ENCODE measurements at places on chromosomes 1 and 21. TPM values are rescaled to one million over a fixed set of nuclear protein-coding genes. Genes with fewer than 3 reads are reported as not detected.
A peak's percentile ranks its signal among the peaks of the same experiment; 100 is the strongest.

The CRYAA gene
- not detected for polyA plus RNA-seq

The NBPF8 gene
- 20.9 TPM for polyA plus RNA-seq

GRCh38 chr1:41751804-41752513, 166.8 kb downstream of the HIVEP3 start:
- H3K27ac ChIP-seq, result peak overlapping the region; percentile 72
- H3K27me3 ChIP-seq, result no peaks in the 10 kb centered on the region
- H3K36me3 ChIP-seq, result no peaks in the 10 kb centered on the region
- peaks cover 64% of the 10 kb centered on the region for H3K4me1 ChIP-seq

DNA sequence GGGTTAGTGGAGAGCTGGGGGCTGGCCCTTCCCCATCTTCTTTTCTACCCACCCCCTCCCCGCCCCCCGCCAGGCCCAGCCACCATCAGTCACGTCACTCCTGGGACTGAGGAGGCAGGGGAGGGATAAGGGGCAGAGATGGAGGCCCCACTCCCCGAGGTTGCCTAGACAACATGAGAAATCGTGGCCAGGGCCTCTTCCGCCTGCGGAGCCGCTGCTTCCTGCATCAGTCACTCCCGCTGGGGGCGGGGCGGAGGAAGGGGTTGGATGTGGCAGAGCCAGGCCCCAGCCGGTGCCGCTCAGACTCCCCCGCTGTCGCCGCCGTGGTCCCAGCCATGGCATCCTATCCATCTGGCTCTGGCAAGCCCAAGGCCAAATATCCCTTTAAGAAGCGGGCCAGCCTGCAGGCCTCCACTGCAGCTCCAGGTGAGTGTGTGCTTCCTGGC, 1.2 kb downstream of the AMPD2 start:
- no peaks in the 10 kb centered on the region for H3K27me3 ChIP-seq
- peak overlapping the region; percentile 94 for H3K4me3 ChIP-seq
- no peaks in the 10 kb centered on the region for H3K36me3 ChIP-seq
- DNase-seq, result peak; percentile 86
- H3K27ac ChIP-seq, result peak overlapping the region; percentile 64

The CENPF gene
- polyA plus RNA-seq, result 0.94 TPM

DNA sequence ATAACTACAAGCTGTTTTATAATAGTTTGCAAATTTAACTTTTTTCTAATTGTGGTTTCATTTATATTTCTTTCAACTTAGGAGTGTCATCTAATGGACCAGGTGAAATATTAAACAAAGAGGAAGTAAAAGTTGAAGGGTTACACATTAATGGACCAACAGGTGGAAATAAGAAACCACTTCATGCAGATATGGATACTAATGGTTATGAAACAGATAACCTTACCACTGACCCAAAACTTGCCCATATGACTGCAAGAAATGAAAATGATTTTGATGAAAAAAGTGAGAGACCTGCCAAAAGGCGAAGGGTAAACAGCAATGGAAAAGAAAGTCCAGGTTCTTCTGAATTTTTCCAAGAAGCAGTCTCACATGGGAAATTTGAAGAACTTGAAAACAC, 59.7 kb downstream of the MIER1 start:
- no peak overlapping the region for H3K4me3 ChIP-seq
- no peaks in the 10 kb centered on the region for H3K4me1 ChIP-seq
- peak overlapping the region; percentile 60 for H3K27ac ChIP-seq
- DNase-seq, result no peak
- H3K36me3 ChIP-seq, result peaks cover 58% of the 10 kb centered on the region
- H3K27me3 ChIP-seq, result no peaks in the 10 kb centered on the region

Measured in B cell (primary cell).